ENCODE measurements at places on chromosomes 1 and 21.

DNA sequence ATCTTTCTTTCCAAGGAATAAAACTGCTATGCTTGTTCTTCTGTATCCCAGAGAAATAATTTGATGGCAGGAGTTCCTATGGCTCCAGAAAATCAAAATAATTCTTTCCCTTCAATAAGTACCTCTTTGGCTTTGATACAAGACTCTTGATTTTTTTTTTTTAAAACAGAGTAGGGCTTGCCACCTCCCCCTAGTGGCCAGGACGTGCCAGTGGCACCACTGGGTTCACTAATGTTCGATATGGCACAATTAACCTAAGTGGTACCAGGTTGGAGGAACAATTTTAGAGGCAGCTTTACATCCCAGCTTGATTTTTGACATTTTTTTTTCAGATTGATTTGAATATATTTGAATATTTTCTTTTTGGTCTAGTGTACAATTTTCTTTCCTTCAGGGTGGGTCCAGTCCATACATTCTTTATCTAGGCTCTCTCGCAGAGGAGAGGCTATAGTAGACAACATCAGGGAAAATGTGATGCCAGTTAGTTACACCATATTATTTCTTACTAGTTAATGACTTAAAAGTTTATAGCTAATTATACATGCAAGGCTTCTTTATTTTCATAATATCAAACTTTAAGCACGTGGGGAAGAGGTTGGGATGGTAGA, 330.9 kb downstream of the S1PR1 start:
- no peak for DNase-seq

DNA sequence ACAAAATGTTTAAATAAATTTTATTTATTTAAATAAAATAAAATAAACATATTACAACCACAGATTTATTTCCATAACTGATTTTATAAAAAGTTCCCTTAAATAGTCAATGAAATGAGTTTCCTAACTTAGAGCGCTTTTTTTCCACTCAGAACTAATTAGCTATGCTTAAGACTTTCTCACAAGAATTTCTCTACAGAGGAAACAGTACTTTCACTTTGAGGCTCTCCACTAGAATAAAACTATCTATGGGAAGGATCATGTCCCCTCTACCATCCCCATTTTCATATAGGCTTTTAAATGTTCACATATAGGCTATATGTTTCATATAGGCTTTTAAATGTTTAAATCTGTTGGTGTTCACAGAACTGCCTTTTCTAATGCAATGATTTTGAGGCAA, 40.0 kb upstream of the DPH5 start:
- no peak for DNase-seq

GRCh38 chr1:185337246-185337645, 20.2 kb upstream of the IVNS1ABP start:
- DNase-seq = no peak

DNA sequence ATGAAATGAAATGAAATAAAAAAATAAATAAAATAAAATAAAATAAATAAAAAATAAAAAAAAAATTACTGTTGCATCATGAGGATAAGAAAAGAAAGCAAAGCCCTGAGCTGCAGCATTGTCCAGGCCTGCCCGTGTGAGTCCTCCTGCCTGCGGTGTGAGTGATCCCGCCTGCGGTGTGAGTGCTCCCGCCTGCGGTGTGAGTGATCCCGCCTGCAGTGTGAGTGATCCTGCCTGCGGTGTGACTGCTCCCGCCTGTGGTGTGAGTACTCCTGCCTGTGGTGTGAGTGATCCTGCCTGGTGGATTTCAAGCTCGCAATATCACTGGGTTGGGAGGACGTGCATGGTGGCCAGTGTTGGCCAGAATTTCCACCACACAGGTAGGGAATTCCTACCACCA, 22.4 kb upstream of the PTTG1IP start:
- DNase-seq = no peak

DNA sequence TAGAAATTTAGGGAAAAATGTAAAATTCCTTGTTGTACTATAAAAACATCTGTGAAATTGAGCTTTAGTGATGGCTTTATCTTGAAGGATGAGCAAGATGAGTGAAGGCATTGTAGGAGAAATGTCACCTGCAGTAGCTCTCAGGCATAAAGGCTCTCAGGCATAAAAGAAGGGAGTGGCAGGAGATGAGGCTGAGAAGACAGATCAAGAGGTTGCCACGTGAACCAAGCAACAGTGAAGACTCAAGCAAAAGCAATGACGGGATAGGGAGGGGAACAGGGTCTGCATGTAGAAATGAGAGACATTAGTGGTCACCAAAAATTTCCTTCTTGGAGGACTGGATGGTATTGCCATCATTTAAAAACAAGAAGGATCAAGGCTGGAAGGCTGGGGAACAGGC, 98.8 kb downstream of the ST3GAL3 start:
- no peak for DNase-seq

GRCh38 chr21:41712730-41713129, 54.1 kb downstream of the RIPK4 start:
- DNase-seq = no peak

- no peak for DNase-seq
Observed at GRCh38 chr1:161084597-161084988, 4.8 kb downstream of the NECTIN4 start.

- DNase-seq = no peak
Observed at GRCh38 chr21:17819877-17820229, 697 bp upstream of the C21orf91 start.
